ENCODE measurements at places on chromosomes 3 and 15.
A peak's percentile ranks its signal among the peaks of the same experiment; 100 is the strongest.

DNA sequence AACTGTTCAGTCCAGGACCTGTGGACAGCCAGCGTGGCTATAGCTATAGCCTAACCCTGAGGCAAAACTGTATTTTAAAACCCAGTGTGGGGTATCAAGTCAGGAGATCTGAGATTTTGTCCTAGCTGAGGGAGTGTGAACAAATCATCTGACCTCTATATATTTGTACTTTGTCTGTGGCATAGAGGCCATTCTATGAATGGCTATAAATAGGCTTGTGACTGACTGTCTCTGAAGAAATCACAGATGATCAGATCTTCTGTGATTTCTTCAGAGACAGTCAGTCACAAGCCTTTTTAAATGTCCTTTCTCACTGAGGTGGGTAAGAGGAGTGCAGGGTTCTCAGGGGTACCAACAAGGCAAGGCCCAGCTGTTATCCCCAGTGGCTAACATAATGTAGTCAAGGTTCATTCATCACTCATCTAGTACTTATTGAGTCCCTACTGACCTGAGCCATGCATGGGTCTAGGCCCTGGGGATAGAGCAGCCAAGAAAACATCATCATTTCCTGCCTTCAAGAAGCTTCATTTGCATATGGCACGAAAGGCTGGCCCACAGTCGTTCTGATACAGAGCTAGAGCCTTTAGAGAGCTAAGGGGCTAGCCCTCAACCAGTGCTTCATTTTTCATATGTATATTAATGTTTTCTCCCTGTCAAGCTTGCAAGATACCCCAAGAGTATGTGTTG is 53.3 kb downstream of the TIPARP start:
- DNase-seq: no peak

GRCh38 chr15:39363761-39364586 is 216.9 kb upstream of the THBS1 start:
- DNase-seq: no peak

DNA sequence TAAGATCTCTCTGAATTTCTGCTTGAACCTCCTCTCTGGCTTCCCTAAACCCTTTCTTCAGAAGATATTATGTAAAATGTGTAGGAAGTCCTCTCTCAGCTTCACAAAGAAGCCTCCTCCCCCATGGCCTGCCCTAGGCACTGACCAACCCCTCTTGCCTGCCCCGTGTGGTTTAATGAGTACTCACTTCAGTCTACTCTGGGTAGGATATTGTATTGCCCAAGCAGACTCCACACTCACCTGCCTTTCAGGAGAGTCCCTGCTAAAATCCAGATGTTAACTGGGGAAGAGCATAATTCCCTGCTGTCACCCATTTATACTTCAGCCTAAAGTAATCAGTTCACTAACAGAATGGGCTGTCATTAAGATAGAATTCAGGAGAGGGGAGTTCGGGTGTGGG is 2.6 kb upstream of the AGBL1 start:
- no peak for DNase-seq

DNA sequence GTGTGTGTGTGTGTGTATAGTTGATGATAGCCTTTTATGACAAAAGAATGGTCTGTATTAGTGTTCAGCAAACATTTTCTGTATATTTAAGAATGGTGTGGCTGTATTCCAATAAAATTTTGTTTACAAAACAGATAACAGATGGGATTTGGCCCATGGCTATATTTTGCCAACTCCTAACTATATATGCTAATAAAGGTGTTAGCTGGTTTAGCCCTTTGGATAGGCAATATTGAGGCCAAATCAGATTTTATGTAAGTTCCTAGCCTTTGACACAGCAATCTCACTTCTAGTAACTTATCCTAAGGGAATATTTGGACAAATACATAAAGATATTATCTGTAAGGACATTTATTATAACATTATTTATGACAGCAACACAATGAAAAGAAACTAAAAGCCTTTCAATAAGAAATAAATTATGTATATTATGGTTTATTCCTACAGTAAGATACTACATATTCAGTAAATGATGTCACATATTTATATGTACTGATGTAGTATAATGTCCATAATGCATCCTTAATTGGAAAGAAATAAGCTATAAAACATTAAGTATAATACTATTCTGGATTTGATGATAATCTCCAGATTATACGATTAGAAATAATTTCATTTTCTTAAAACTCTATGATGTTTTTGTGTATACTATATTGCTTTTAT is 264.0 kb downstream of the RBMS3 start:
- no peak for DNase-seq

DNA sequence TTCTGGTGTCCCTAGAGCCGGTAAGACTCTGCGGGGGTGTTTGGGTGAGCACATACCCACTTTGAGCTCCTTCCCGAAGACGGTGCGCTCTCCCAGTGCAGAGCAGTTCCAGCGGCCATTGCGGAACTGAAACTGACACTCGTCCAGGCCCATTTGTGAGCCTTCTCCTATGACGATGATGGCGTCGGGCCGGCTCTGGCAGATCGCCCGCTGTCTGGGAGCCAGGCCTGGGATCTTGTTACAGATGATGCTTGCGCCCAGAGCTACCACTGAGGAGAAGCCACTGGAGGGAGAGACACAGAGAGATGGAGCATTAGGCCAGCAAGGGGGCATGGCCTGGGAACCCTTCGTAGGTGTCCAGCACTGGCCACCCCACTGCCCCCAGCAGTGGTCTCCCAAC is 5.0 kb downstream of the WNT7A start:
- DNase-seq: no peak

GRCh38 chr3:113312416-113312815 is 101.1 kb downstream of the BOC start:
- no peak for DNase-seq

- DNase-seq: no peak
Observed at GRCh38 chr15:71666763-71667620, 143.4 kb upstream of the NR2E3 start.

GRCh38 chr15:51917493-51917892 is 54.1 kb downstream of the LEO1 start:
- DNase-seq: no peak

DNA sequence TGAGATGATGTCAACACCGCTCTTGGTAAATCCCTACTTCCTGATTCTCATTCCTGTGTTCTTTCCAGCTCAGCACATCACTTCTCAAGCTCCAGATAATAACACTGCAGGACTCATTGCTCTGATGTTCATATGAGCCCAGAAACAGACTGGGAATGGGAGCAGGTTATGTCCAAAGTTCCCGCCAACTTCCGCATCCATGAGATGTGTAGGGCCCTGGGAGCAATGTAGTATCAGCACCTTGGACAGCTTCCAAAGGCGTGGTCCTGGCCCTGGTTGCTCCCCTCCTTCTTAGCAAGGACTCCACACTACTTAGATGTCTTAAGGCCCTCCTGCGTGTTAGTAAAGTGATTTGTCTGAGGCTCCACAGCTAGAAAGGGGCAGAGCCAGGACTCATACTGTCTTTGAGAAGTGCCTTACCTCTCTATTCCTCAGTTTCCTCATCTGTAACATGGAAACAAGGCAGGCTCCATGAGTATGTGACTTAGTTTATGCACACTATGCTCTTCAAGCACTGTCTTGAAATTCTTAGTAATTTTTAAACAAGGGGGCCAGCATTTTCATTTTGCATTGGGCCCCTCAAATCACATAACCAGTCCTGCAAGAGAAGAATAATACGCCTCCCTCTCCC is 27.9 kb upstream of the SLC6A1 start:
- DNase-seq: no peak

GRCh38 chr15:32099956-32100684 is 69.8 kb downstream of the CHRNA7 start:
- peak; percentile 85 for DNase-seq

GRCh38 chr3:28690176-28690575 is 341.6 kb upstream of the AZI2 start:
- DNase-seq: no peak

DNA sequence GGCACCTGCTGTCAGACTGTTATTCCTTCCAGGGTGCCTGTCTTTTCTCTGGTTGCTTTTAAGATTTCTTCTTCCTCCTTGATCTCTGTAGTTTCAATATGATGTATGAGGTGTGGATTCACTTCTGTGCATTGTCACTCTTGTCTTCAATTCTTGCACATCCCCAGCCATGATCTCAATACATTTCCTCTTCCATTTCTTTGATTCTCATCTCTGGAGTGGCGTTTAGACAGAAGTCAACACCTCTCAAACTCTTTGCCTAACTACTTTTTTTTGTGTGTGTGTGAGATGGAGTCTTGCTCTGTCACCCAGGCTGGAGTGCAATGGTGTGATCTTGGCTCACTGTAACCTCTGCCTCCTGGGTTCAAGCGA is 224.4 kb upstream of the LYSMD4 start:
- no peak for DNase-seq

GRCh38 chr3:172708921-172709773 is 1.7 kb downstream of the NCEH1 start:
- no peak for DNase-seq

- DNase-seq: no peak
Observed at GRCh38 chr3:105802118-105802706, 66.6 kb downstream of the CBLB start.

GRCh38 chr3:172516318-172517214 is 6.7 kb downstream of the TNFSF10 start:
- DNase-seq: no peak

DNA sequence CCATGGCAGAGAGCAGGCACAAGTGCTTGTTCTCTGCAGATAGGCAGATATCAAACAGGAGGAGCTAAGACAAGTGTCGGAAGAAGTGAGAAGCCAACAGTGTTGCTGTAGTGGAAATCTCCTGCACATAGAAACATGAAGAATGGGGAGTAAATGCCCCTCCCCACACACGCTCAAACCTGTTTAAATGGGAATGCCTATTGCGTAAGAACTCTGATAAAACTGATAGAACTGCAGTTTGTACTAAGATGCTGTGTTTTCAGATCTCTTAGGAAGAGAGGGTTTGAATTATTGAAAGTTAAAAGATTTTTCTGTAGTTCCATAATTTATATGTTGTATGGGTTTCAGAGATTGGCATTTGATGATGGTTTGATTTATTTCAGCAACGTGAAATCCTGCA is 19.6 kb downstream of the EIF2AK4 start:
- no peak for DNase-seq

DNA sequence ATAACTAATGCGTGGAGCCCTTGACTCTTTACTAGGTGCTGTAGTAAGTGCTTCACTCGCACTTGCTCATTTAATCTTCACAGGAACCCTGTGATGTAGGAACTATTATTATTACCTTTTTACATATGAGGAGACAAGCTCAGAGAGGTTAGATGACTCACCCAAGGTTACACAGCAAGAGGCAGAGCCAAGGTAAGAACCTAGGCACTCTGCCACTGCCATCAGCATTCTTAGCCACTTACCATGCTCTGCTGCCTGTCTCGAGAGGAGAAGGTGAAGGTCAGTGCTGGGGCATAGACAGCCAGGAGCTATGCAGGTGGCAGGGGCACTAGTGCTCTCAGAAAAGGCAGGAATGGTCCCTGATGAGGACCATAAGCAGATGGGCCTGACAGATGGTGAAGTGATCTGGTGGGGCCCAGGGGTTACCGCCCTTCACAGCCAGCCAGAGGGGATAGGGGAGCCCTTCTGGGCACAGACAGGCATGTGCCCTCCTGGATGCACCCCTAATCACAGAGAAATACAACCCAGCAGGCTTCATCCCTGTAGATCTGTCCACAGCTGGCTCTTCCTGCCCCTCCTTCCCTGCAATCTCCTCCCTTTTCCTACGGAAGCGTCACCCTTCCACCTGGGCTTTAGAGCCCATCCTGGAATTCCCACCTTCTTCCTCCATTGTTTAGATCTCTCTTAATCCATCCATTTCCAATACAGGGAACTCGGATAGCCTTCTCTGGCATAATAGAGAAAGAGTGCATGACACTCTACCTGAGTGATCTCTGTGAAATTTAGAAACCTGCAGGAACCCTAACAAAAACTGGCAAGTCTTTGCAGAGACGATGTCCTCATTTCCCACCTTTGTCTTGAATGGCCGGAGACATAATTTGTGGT is 26.9 kb downstream of the ABTB1 start:
- no peak for DNase-seq

DNA sequence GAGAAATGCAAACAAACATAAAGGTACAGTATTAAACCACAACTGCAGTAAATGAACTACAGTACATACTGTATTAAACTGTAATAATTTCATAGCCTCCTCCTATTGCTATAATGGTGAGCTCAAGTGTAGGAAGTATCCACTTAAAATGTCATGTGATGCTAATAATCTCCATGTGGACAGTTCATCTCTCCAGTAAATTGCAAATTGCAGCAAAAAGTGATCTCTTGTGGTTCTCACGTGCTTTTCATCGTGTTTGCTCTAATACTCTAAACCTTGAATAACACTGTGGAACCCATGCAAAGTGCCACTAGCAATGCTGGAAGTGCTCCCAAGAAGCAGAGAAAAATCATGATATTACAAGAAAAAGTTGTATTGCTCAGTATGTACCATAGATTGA is 9.2 kb upstream of the FNDC3B start:
- no peak for DNase-seq

GRCh38 chr15:39054128-39054732 is 489.6 kb upstream of the RASGRP1 start:
- no peak for DNase-seq

DNA sequence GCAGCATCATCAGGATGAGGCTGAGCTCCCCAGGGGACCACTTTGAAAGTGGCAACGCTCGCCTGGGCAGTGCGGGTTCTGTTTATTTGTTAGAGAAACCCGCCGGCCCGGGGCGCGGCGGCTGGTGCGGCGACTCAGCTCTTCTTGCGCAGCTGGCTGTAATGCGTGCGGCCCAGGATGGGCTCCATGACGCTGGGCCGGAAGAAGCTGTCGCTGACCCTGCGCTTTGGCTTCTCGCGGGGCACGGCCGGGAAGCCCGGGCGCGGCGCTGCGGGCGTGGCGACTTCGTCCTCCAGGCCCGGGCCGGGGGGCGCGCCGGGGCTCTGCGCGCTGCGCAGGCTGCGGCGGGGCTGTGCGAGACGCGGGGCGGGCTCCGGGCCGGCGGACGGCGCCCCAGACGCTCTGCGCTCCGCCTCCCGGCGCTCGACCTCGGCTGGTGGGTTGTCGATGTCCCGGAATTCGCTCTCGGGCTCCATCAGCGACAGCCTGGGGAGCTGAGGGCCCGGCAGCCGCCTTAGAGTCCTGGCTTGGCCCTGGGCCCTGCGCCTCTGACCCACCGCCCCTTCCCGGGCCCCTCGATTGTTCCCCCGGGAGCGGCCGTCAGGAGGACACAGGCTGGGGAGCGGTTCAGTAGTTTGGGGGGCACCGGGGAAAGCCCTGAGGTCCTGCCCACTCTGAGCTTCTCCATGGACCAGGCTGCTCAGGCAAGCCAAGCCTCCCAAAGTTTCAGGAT is 10.3 kb upstream of the KIF7 start:
- peak; percentile 67 for DNase-seq

- DNase-seq: peak; percentile 59
Observed at GRCh38 chr3:2656806-2657777, 453.1 kb downstream of the IL5RA start.

GRCh38 chr3:177567833-177568232 is 370.6 kb upstream of the TBL1XR1 start:
- DNase-seq: no peak

Data from NCI-H526 (cell line).